ENCODE measurements at places on chromosomes 13 and 19.

- no peaks in the 10 kb centered on the region for H3K4me1 ChIP-seq
- no peaks in the 10 kb centered on the region for H3K36me3 ChIP-seq
- DNase-seq: no peak
- no peaks in the 10 kb centered on the region for H3K27me3 ChIP-seq
Observed at GRCh38 chr13:33997574-33997973, 179.6 kb downstream of the RFC3 start.

DNA sequence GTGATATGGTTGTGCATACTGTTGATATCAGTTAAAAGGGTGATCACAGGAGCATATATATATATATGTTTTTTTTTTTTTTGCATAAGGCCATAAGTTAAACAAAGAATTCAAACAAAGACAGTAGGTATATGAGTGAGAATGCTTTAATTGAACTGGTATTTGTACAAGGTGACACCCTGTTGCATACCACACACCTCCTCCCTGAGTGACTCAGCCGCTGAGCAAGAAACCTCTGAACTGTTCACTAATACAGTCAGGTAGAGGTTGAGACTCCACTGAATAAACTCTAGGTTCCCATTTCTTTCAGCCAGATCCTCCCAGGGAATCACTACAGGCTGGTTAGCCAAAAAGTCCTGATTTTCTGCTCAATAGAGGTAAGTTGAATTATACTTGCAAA is at the start of gene SCEL:
Gene SCEL (plus strand): TSS at position 259 of the 400 bp plus-strand sequence. CDS start 20,170 bp downstream, outside the sequence.
- no peaks in the 10 kb centered on the region for H3K36me3 ChIP-seq
- no peak for DNase-seq
- no peak within 1 kb of the TSS for H3K4me3 ChIP-seq
- no peaks in the 10 kb centered on the region for H3K27me3 ChIP-seq
- H3K4me1 ChIP-seq: no peaks in the 10 kb centered on the region

GRCh38 chr19:21084343-21084742 is 2.3 kb downstream of the ZNF714 start:
- H3K4me3 ChIP-seq: no peak overlapping the region
- no peaks in the 10 kb centered on the region for H3K36me3 ChIP-seq
- DNase-seq: no peak
- H3K27me3 ChIP-seq: no peaks in the 10 kb centered on the region

DNA sequence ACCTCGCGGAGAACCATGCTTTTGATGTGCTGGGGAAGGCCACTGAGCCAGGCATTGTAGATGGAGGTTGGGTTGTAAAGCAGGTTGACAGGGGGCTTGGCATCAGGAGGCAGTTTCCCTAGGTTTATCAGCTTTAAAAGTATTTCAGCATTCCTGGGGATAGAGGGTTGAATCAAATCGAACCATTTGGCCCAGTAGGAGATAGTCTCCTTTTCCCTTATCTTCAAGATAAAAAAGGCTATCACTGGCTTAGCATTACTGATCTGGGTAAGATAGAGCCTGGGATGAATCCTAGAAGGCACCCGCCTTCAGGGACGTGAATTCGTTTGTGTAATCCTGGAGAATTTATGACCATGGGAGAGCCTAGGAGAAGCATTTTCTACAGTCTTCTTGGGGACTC is 30.6 kb downstream of the SLC6A16 start:
- H3K36me3 ChIP-seq: no peaks in the 10 kb centered on the region
- no peaks in the 10 kb centered on the region for H3K4me1 ChIP-seq
- no peaks in the 10 kb centered on the region for H3K27me3 ChIP-seq
- no peak overlapping the region for H3K27ac ChIP-seq
- no peak overlapping the region for H3K4me3 ChIP-seq

GRCh38 chr13:25783601-25784024 is 268.2 kb downstream of the SHISA2 start:
- H3K4me1 ChIP-seq: no peaks in the 10 kb centered on the region
- DNase-seq: no peak
- no peaks in the 10 kb centered on the region for H3K36me3 ChIP-seq
- no peak overlapping the region for H3K27ac ChIP-seq

- H3K4me3 ChIP-seq: no peak overlapping the region
- H3K4me1 ChIP-seq: no peaks in the 10 kb centered on the region
- H3K27me3 ChIP-seq: no peaks in the 10 kb centered on the region
- DNase-seq: no peak
- H3K36me3 ChIP-seq: no peaks in the 10 kb centered on the region
Observed at GRCh38 chr13:59706101-59706976, 457.4 kb downstream of the DIAPH3 start.

GRCh38 chr13:45292176-45292575 is 48.8 kb downstream of the TPT1 start:
- no peak overlapping the region for H3K4me3 ChIP-seq
- no peaks in the 10 kb centered on the region for H3K36me3 ChIP-seq
- no peak for DNase-seq
- peaks cover 11% of the 10 kb centered on the region for H3K4me1 ChIP-seq

DNA sequence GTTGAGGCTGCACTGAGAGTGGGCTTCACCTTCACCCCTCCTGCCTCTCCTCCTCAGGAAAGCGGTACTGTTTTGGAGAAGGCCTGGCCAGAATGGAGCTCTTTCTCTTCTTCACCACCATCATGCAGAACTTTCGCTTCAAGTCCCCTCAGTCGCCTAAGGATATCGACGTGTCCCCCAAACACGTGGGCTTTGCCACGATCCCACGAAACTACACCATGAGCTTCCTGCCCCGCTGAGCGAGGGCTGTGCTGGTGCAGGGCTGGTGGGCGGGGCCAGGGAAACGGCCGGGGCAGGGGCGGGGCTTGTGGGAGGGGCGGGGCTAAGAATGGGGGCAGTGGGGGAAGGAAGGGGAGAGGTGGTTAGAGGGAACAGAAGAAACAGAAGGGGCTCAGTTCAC is 7.5 kb downstream of the CYP2A13 start:
- H3K27ac ChIP-seq: no peak overlapping the region
- DNase-seq: no peak
- no peaks in the 10 kb centered on the region for H3K4me1 ChIP-seq
- H3K27me3 ChIP-seq: peaks cover 7% of the 10 kb centered on the region
- no peak overlapping the region for H3K4me3 ChIP-seq

DNA sequence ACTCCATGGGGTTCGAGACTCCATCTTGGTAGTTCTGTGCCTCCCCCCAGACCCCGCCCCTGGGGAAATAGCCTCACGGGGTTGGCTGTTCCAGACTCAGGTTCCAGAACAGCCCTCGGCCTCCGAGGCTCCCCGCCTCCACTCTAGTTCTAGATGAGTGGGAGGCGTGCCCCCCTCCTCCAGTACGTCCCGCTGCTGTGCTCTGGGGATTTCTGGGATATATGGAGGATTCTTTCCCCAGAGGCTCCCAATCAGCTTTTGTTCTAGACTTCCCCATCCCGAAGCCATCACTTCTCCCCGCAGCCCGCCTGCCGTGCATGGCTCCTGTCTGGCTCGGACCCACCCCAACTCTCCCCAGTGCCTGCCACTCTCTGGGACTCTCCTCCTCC is 1.9 kb upstream of the CACNG7 start:
- no peak overlapping the region for H3K4me3 ChIP-seq
- peaks cover 18% of the 10 kb centered on the region for H3K4me1 ChIP-seq

DNA sequence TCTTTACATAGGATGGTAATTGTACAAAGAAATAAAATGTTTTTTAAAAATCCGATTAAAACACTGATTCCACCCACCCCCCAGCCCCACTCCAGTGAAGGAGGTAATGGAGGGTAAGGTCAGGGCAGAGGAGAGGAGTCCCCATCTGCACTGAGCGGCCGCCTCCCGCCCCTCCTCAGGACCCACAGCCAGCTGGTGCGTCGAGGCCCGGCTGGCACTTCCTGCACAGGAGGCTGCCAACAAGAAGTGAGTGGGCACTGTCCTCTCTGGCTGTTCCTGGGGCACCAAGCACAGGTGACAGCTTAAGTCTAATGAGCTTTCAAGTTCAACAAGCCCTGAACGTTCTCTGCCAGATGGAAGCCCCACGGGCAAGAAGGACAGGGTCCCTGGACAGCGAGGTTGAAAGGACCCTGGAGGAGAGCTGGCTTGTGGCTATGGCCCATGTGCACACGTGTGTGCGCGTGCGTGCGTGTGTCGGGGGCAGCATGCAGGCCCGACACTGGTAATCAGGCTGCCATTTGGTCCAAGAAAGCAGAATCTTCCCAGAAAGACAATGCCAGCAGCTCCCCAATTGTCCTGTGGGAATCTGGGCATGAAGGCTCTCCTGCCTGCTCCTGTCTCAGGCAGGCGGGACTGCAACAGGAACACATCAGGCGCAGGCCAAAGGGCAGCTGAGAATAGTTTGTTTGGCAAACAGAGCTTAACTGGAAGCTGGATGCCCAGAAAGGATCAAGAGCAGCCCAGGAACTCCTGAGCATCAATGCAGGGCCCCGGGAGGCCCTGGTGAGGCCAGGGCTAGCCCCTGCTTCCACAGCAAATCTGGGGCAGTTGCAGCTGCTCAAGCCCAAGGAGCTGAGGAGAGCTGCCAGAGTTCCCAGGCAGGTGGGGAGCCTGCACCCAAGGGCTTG is 15.1 kb upstream of the EPHX3 start:
- no peak for DNase-seq
- no peak overlapping the region for H3K27ac ChIP-seq

DNA sequence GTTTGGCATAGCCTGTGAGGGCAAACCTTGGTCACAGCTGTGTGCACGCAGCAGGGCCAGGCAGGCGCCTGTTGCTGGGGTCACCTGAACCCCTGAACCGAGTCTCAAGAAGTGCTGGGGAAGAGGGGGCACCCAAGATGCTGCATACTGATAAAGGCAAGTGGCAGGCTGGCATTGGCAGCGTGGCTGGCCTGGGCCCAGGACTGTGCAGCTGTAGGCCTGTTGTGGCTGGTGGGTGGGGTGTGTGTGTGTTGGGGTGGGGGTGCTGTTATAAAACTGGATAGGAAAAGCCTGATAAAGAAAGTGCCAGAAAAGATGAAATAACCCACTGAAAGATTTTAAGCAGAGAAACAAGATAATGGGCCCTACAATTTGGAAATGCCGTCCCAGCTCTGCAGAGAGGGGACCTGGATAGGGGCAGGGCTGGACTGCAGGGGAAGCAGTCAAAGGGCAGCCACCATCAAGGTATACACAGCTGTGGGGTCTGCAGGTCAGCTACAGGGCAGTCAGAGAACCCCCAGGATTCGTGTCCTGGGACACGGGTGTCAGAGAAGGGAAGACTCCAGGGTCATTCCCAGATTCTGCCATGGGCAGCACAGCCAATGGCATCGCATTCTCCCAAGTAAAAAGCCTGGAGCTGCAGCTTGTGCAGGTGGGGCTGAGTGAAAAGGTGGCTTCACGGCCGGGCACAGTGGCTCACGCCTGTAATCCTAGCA is 33.2 kb downstream of the CILP2 start:
- peaks cover 7% of the 10 kb centered on the region for H3K36me3 ChIP-seq

All from CD8-positive, alpha-beta memory T cell (primary cell).